ENCODE measurements at places on chromosomes 16 and 17. TPM values are rescaled to one million over a fixed set of nuclear protein-coding genes. Genes with fewer than 3 reads are reported as not detected.

GRCh38 chr16:2783581-2784357, 3.6 kb downstream of the PRSS33 start:
- H3K27ac ChIP-seq = no peak overlapping the region
- no peak for DNase-seq
- H3K4me1 ChIP-seq = 0 out of 2 replicates have a peak, but pooled peaks cover 1% of the 10 kb centered on the region

DNA sequence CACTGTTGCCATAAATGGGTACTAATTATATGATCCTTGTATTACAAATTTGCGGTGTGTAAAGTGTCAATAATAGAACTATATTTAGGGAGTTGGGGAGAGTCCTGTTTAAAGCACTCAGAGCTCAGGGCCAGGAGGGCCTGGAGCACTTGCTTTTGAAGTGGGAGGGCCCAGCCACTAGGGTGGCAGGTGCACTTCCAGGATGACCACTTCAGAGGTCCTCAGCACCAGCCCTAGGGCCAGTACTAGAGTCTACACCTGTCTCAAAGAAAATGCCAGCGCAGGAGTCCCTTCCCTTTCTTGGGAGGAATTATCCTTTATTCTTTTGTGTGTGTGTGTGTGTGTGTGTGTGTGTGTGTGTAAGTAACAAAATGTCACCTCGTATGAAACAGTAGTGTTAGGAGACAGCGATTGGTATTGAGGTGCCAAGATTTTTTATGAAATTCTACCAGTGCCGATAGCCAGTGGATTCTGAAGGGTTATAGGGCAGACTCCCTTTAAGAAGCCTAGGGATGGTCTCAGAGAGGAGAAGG, 31.9 kb downstream of the MYO18A start:
- H3K27me3 ChIP-seq = no peaks in the 10 kb centered on the region
- DNase-seq = no peak
- no peak overlapping the region for H3K4me3 ChIP-seq
- H3K36me3 ChIP-seq = no peaks in the 10 kb centered on the region
- H3K27ac ChIP-seq = no peak overlapping the region
- H3K4me1 ChIP-seq = peaks cover 10% of the 10 kb centered on the region

GRCh38 chr17:82985973-82986372, 93.4 kb upstream of the METRNL start:
- 0 out of 2 replicates have a peak, but pooled peaks cover 1% of the 10 kb centered on the region for H3K4me1 ChIP-seq
- no peak for DNase-seq
- H3K27me3 ChIP-seq = no peaks in the 10 kb centered on the region
- no peak overlapping the region for H3K27ac ChIP-seq
- H3K36me3 ChIP-seq = no peaks in the 10 kb centered on the region

DNA sequence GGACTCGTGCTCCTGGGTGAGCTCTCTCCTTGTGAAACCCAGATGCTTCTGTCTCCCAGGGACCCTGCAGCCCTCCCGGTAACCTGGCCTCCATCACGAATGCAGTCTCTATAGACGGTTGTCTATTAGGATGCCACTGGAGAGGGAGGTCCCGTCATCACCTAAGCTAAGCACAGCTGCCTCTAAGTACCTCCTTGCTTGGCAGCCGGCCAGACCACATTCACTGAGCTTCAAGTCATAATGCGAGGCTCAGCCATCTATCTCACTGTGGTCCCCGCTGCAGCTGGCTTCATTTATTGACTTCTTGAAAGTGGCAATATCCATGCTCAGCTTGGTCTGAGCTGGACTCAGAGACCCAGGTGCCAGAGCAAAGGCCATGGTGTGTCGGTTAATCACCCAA, 74.5 kb upstream of the HSBP1 start:
- no peaks in the 10 kb centered on the region for H3K27me3 ChIP-seq
- DNase-seq = no peak
- no peak overlapping the region for H3K27ac ChIP-seq
- no peak overlapping the region for H3K4me3 ChIP-seq
- H3K36me3 ChIP-seq = no peaks in the 10 kb centered on the region
- H3K4me1 ChIP-seq = no peaks in the 10 kb centered on the region

- H3K27me3 ChIP-seq = no peaks in the 10 kb centered on the region
- H3K4me3 ChIP-seq = no peak overlapping the region
- no peak for DNase-seq
These were observed 3.4 kb upstream of the WIPI1 start for GRCh38 chr17:68460715-68461114.

DNA sequence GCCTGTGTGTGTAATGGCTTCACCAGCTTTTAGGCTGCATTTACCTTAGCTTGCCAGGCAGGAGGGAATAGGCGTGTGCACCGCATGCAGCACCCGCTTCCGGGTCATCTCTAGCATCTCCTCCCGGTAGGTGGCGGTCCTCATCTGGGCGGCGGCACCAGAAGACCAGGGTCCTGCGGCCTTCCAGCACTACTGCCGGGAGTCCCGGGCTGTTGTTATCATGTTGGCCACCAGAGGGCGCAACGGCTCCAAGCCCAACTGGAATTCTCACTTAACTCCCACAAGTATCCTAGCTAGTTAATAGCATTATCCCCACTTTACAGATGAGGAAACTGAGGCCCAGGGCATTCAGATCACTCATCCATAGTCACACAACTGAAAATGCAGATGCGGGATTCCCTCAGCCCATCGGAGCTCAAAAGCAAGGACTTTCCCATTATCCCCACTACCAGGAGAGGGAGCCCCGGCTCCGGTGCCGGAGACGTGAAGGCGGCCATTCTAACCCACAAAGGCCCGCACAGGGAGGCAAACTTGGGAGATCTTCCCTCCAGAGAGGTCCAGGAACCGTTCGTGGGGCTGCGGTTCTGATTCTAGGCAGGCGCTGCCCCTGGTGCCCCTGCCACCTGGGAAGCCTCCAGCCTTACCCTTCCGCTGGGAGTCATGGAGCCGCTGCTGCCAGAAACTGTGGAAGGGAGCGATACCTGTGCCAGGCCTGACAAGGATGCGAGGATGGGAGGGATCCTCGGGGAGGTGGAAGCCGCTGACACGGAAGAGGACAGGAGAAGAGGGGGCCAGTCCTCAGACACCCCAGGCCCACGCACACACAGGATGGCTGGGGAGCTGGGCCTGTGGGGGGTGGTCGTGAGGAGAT, 23.9 kb downstream of the LGALS9 start:
- no peak overlapping the region for H3K27ac ChIP-seq
- peak; percentile 75 for DNase-seq
- no peak overlapping the region for H3K4me3 ChIP-seq
- H3K36me3 ChIP-seq = no peaks in the 10 kb centered on the region
- H3K27me3 ChIP-seq = no peaks in the 10 kb centered on the region

DNA sequence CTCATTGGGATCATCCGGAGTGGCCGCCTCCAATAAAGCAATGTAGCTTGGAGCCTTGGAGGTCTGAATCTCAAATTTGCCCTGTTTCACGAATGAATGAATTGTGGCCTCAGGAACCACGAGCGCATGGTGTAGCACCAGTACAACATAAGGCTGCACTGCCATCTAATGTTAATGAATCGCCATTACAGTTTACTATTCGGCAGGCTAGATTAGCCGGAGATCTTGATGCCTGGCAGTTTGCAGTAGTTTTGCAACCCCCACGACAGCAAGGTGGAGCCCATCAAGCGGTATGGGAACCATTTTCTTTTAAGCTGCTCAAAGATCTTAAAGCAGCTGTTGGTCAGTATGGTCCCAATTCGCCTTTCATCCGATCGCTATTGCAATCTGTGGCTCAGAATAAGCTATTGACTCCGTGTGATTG, 18.8 kb downstream of the ALOX15B start:
- no peaks in the 10 kb centered on the region for H3K36me3 ChIP-seq
- no peak overlapping the region for H3K27ac ChIP-seq
- peaks cover 16% of the 10 kb centered on the region for H3K27me3 ChIP-seq
- peaks cover 6% of the 10 kb centered on the region for H3K4me1 ChIP-seq

- peaks cover 79% of the 10 kb centered on the region for H3K27me3 ChIP-seq
- no peak overlapping the region for H3K27ac ChIP-seq
- peaks cover 51% of the 10 kb centered on the region for H3K4me1 ChIP-seq
- no peak for DNase-seq
These were observed 2.0 kb downstream of the CBX4 start for GRCh38 chr17:79836972-79837887.

DNA sequence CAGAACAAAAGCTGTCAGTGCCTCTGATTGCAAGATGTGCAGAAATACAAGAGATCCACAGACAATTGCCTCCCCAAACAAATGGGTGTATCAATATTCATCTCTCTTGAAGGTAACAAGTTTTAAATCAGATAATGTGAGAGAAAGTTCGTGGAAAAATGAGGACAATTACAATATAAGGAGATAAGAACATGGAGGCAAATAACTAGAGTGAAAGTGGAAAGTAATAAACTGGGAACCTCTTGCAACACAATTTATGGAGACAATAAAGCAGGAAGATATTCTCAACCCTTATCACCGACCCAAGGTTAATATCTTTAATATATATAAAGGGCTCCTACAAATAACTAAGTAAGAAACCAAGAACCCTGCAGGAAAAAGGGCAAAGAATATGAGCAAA, 14.2 kb upstream of the KRT19 start:
- no peaks in the 10 kb centered on the region for H3K27me3 ChIP-seq
- H3K36me3 ChIP-seq = no peaks in the 10 kb centered on the region
- H3K4me1 ChIP-seq = peaks cover 14% of the 10 kb centered on the region
- no peak overlapping the region for H3K4me3 ChIP-seq
- no peak for DNase-seq

DNA sequence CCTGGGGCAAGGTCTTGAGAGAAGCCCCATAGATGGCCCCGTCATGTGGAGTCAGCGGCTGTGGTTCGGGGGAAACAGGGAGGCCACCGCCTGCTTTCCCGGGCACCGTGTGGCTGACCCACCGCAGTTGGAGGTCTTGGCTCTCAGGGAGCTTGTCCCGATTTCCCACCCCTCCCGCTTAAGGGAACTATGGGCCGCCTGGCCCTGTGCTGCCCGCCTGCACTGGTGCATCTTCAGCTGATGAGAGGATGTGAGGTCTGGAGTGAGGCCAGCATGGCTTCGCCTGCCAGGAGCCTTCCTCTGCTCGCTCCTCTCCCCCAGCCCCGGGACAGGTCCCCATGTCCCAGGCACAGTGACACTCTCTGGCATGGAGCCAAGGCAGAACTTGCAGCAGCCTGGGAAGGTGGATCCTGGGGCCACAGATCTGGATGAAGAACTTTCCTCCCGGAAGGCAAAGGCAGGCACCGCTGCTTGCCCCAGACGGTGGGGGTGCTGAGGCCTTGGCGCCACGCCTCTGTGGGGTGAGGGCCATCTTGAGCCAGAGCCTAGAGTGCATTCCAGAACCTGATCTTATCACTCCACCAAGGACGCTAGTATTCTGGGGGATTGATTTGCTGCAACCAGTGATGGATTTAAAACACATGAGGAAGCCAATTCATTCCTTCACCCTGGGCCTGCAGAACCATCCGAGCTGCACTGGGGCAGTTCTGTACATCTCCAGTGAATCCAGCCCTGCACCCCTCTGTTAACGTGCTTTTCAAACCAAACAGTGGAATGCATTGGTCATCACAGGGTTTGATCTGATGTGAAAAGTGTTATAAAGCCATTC, 178.6 kb upstream of the TNRC6C start:
- no peak overlapping the region for H3K27ac ChIP-seq
- no peaks in the 10 kb centered on the region for H3K36me3 ChIP-seq
- no peak overlapping the region for H3K4me3 ChIP-seq

- no peak overlapping the region for H3K4me3 ChIP-seq
- no peaks in the 10 kb centered on the region for H3K36me3 ChIP-seq
- no peak overlapping the region for H3K27ac ChIP-seq
- H3K4me1 ChIP-seq = peaks cover 3% of the 10 kb centered on the region
- no peaks in the 10 kb centered on the region for H3K27me3 ChIP-seq
These were observed 11.8 kb upstream of the TMEM98 start for GRCh38 chr17:32916134-32916533.

DNA sequence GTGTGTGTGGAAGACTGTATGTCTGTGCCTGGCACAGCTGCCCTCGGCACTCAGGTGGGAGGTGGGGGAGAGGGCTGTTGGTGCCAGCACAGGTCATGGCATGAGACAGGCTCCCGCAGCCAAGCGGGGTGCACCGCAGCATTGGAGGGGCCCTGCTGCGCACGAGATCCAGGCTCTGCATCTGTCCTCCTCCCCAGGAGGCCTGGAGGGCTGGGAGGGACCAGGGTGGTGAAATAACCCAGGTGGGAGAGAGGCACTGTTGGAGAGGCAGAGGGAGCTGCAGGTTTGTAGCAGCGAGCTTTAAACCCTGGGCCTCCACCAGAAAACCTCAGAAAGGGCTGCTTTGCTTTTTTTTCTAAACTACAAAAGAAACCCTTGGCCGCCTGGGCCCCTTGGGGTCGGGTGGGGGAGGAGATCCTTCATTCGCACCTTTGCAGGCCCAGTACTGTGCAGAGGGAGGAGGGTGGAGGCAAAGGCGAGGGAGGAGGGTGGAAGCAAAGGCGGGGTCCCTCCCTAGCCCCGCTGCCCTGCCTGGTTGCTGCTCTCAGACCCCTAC, 241.7 kb downstream of the SEC14L1 start:
- peak overlapping the region; percentile 76 for H3K27ac ChIP-seq
- no peaks in the 10 kb centered on the region for H3K27me3 ChIP-seq
- H3K36me3 ChIP-seq = no peaks in the 10 kb centered on the region
- no peaks in the 10 kb centered on the region for H3K4me1 ChIP-seq
- H3K4me3 ChIP-seq = no peak overlapping the region

GRCh38 chr17:76734080-76734840, 2.9 kb downstream of the SRSF2 start:
- peaks cover 3% of the 10 kb centered on the region for H3K4me1 ChIP-seq
- no peak overlapping the region for H3K27ac ChIP-seq
- H3K36me3 ChIP-seq = peaks cover 51% of the 10 kb centered on the region
- peak overlapping the region; percentile 99 for H3K4me3 ChIP-seq
- no peaks in the 10 kb centered on the region for H3K27me3 ChIP-seq

GRCh38 chr16:69942627-69943170, 8.4 kb upstream of the CLEC18A start:
- H3K27ac ChIP-seq = peak overlapping the region; percentile 4
- no peaks in the 10 kb centered on the region for H3K27me3 ChIP-seq
- H3K4me3 ChIP-seq = no peak overlapping the region
- H3K4me1 ChIP-seq = no peaks in the 10 kb centered on the region

- no peak within 1 kb of the TSS for H3K27ac ChIP-seq
- H3K4me1 ChIP-seq = no peaks in the 10 kb centered on the region
- H3K4me3 ChIP-seq = peak within 1 kb of the TSS; percentile 79
These were observed at the start of gene NETO2 for GRCh38 chr16:47143677-47144558. Gene NETO2 (minus strand): TSS chr16:47143945. CDS start chr16:47143612, 333 bp downstream.

The C17orf100 gene
- total RNA-seq = 1.6 TPM

The SLC38A8 gene
- not detected for total RNA-seq

The DOC2A gene
- 13.9 TPM for total RNA-seq

The C17orf78 gene
- not detected for total RNA-seq

Data from H1 (cell line).